ENCODE measurements at places on chromosomes 1 and 21. TPM values are rescaled to one million over a fixed set of nuclear protein-coding genes. Genes with fewer than 3 reads are reported as not detected.

Gene THEM5
- total RNA-seq: not detected

Gene LAX1
- 0.06 TPM for total RNA-seq

Gene C4BPA
- total RNA-seq: not detected

Gene TNNI3K
- 0.69 TPM for total RNA-seq

Gene GJC2
- total RNA-seq: 0.14 TPM

Gene C1orf141
- total RNA-seq: not detected

Gene MYOC
- not detected for total RNA-seq

Gene PRMT2
- 98.8 TPM for total RNA-seq

DNA sequence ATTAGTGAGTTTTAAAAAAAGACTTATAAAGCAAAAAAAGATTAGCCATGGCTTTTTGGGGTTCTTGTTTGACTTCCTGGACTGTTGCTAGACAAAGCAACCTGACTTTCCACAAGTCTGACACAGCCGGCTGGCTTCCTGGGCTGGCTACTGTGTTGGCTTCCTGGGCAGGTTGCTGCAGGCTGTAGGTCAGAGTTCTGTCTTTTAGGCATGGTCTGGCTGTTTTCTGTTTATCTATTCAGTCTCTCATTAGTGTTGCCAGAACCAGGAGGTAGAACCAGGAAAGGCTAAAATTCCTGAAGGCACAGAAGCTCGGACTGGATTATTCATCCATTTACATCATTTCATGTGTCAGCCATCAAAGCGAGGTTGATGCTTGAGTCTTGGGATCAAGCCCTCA, 88.6 kb upstream of the SLC35F3 start:
- peak; percentile 16 for DNase-seq

DNA sequence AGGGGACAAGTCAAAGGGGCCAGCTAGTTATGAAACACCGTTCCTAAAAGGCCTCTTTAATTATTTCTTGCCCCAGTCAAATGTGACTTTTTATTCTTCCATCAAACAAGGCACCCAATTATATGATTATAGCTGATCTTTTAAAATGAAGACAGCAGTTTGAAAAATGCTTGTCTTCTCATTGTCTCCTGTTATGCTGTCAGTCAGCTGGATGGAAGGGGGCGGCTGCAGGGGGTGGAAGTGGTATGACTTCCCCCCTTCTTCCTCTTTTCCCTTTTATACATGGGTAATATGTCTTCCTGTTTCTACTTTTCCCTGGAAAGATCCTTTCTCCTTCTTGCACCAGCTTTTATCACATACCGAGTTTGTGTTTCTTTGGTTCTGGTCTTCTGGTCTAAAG, 25.8 kb upstream of the KCNA10 start:
- DNase-seq: no peak

DNA sequence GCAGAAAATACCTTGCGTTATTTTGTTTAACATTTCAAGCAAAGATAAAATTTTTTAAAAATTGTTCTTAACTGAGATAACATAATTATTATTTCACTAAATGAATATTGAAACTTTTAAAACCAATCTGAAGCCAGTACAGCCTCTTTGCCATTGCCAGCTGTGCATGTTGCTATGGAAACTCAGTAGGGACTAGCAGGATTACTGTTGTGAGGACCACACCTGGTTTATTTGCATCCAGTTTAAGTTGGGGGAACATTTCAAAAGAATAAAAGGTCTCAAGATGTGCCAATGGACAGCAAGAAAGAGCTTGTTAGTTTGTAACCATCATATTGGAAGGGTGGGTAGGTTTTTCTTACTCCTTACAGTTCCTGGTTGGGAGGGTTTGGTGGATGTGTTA, 80.7 kb downstream of the POU2F1 start:
- no peak for DNase-seq

DNA sequence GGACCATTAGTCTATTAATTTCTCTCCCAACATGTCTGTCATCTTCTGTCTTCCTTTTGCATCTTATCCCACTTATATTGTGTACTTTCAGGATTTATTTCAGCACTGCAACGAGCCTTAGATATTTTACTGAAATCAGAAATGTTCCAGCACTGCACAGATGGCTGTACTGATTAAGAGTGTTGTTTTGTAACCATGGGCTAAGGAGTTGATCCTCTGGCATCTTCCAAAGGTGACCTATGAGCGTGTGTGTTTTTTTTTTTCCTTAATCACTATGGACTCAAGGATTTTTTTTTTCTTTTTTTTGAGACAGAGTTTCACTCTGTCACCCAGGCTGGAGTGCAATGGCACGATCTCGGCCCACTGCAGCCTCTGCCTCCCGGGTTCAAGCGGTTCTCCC, 7.1 kb upstream of the DDX59 start:
- DNase-seq: no peak

GRCh38 chr1:74853756-74854155, 120.8 kb downstream of the TYW3 start:
- no peak for DNase-seq

DNA sequence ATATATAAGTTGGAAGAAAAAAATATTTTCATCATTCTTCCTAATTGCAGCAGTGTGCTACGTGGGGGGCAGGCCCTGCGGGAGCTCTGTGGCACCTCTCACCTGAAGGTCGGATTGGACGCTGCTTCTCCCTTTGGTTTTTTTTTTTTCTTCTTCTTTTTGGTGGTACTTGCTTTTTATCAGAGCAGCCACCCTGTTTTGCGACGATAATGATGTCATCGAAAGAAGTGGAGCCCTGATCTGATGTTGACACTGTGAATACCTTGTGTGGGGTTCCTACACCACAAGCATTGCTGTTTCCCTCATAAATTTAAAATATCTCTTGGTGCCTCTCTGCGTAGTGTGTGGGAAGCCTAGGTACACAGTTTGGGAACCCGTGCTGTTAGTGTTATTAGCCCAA, 5.5 kb downstream of the TRAPPC10 start:
- no peak for DNase-seq

- DNase-seq: no peak
Measured at GRCh38 chr1:193657552-193657951, 471.1 kb upstream of the B3GALT2 start.

GRCh38 chr21:26374817-26375216, 198.3 kb downstream of the CYYR1 start:
- no peak for DNase-seq

DNA sequence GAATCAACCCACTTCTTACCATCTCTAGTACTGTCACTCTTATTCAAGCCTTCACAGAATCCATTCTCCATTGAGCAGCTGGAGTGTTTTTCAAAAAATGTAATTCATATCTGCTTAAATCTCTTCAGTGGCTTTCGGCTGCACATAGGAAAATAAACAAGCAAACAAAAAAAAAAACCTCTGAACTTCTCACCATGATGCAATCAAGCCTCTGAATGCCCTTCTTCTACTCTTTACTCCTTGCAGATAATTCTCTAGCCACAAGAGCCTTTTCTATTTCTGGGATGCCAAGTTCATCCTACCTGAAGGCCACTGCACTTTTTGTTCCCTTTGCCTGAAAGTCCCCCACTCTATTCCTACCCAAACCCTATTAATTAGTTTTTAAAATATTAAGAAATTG, 14.2 kb downstream of the PIGM start:
- no peak for DNase-seq

DNA sequence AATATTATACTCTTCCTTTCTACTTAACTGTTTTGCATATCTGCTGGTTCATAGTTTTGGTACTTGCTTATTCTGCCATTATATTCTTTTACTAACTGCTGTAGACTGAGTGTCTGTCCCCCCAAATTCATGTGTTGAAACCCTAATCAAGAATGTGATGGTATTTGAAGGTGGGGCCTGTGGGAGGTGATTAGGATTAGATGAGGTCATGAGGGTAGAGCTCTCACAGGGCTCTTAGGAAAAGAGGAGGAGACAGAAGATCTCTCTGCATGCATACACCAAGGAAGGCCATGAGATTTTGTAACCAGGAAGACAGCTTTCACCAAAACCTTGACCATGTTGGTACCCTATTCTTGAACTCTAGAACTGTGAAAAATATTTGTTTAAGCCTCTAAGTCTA, 354.1 kb upstream of the B3GALT2 start:
- no peak for DNase-seq

GRCh38 chr1:94027721-94028515, 93.0 kb downstream of the ABCA4 start:
- DNase-seq: no peak

- no peak for DNase-seq
Measured at GRCh38 chr1:39003281-39003680, 12.2 kb downstream of the AKIRIN1 start.

- no peak for DNase-seq
Measured at GRCh38 chr21:40120940-40121575, 253.8 kb downstream of the PCP4 start.

DNA sequence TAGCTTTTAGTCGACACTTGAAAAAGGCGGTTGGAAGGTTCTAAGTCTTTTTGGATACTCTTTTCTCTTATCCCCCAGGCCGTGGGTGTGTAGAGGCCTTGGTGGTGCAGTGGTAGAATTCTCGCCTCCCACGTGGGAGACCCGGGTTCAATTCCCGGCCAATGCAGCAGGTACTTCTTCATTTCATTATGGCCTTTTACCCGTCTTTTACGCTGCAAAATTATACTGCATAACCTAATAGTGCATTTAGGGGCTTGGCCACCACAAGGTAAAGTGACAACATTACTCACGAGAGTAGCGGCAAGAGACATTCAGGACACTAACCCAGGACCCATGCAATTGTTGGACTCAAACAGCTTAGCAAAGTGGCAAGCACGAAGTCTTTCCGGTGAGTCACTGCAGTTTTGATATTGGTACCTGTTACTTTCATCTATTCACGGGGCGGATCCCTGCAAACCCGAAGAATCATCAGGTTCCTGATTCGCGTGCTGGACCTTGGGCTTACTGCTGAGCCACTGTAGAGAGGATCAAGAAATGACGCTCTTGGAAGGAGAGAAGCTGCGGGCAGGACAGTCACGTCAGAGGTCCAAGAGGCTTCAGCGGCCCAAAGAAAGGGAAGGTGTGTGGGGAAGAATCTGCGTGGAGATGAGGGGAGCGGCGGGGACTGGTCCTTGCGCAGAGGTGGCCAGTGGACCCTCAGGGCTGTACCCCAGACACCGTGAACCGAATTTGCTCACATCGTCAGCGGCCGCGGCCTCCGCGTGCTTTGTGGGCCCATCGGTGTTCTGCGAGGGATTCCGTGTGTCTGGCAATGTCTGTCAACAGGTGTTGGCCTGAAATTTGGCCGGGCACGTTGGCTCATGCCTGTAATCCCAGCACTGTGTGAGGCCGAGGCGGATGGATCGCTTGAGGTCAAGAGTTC, 12.9 kb upstream of the RNU1-4 start:
- DNase-seq: no peak

DNA sequence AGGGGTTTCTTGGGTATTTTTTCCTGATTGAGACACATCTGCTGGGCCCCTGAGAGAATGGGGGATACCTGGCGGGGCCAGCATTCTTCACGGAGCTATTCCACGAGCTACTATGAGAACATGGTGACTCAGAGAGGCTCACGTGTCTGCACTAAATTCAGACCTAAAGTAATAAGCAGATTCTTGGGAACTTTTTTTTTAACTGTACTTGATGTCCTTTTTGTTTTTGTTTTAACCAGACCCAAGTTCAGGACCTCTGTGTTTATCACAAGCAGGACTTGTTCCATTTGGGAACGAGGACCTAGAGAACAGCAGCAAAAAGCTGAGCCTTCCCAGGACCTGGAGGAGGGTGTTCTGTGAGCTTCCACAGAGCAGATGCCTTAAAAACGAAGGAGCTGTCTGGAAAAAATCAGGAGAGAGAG, 44.0 kb downstream of the EVA1C start:
- DNase-seq: no peak

- no peak for DNase-seq
Measured at GRCh38 chr1:230196077-230196476, 129.0 kb downstream of the GALNT2 start.

DNA sequence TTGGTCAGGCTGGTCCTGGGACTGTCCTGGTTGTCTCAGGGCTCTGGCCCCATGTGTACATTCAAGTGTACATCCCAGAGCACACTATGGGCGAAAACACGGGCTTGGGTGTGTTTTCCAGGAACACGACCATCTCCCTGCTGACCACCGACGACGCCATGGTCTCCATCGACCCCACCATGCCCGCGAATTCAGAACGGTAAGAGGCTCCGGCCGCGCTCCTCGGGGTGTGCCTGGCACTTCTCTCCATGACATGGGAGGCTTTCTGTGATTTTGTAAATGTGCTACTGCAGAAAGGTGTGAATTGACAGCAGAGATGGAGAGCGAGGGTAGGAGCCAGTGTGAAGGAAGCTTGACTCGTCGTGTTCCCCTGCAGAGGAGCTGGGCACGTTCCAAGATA, 34.4 kb downstream of the PDE9A start:
- no peak for DNase-seq

DNA sequence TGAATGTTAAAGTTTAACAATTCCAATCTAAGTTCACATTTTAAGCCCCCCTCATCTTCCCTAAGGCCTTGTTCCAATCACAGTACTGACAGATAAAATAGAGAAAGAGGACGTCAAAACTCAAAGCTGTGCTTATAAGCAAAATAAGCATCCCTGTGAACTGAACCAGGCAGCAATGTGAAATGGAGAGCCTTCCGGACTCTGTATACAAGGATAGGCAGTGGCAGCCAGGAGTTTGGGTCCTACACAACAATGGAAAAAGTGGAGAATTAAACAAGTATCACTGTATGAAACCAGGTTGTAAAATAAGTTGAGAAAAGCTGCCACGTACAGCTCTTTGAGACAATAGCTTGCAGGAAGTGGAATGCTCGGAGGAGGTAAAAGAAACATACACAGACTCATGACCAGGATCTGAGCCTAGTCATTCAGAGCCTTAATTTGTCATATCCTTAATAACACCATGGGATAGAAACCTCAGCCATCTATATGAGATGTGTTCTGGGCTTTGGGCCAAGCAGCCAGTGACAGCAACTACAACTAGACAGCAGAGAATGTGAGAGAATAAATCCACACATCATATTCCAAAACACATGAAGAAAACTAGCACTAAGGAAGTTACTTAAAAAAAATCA, 55.2 kb upstream of the PALMD start:
- peak; percentile 85 for DNase-seq

DNA sequence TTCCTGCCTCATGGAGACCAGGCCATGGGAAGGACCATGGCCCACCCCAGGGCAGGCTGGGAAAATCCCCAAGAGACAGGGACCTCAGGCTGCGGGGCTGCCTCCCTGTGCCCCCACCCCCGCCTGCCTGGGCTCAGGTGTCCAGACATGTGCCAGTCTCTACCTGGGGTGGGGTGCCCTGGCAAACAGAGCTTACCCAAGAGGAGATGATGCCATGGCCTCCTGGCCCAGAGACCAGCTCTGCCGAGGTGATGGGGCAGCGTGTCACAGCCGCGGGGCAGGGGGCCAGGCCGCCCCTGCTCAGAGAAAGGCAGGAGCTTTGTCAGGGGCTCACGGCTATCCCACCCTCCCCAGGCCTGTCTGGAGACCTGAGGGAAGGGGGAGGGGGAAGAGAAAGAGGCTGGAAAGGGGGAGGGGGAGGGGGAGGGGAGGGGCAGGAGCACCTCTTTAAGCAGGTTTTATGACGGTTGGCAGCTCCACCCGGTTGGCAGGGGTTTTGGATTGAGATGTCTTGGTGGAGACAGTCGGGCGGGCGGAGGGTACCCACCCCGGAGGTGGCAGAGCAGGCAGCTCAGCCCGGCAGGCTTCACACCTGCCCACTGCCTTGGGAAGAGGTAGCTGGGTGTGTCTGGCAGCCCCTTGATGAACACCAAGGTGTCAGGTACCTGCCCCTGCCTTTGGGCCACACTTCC, 101.5 kb upstream of the IFFO2 start:
- DNase-seq: no peak

All from epithelial cell of proximal tubule (primary cell).